CD4-positive, alpha-beta T cell treated with Interleukin-17A for 1 hour (primary cell): ENCODE measurements at places on chromosomes 6 and 20.

GRCh38 chr6:21331235-21331634 is 262.3 kb upstream of the SOX4 start:
- no peak for DNase-seq

- DNase-seq = no peak
Observed at GRCh38 chr6:150272264-150272975, 96.4 kb upstream of the IYD start.

DNA sequence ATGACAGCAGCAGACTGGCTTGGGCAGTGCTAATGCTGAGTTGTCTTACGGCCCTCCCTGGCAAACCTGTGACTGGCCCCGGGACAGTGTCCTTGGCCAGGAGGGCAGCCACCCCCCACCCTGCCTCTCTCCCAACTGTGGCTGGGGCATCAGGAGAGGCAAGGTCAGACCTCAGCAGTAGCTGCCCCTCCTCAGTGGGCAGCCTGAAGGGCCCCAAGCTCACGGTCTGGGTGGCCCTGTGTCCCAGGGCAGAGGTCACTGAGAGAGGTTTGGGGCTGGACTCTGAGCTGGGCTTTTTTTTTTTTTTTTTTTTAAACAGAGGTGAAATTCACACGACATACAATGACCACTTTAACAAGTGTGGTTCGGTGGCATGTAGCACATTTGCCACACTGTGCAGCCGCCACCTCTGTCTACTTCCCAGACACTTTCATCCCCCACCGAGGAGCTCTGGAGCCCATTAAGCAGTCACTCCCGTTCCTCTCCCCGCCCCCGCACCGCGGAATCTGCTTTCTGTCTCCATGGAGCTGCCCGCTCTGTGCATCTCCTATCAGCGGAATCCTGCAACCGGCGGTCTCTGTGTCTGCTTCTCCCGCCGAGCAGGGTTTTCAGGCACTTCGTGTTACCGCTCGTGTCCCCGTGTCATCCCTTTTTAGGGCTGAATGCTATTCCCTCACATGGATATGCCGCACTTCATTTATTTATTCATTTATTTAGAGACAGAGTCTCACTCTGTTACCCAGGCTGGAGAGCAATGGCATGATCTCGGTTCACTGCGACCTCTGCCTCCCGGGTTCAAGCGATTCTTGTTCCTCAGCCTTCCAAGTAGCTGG is 67.9 kb upstream of the GATA5 start:
- DNase-seq = no peak

DNA sequence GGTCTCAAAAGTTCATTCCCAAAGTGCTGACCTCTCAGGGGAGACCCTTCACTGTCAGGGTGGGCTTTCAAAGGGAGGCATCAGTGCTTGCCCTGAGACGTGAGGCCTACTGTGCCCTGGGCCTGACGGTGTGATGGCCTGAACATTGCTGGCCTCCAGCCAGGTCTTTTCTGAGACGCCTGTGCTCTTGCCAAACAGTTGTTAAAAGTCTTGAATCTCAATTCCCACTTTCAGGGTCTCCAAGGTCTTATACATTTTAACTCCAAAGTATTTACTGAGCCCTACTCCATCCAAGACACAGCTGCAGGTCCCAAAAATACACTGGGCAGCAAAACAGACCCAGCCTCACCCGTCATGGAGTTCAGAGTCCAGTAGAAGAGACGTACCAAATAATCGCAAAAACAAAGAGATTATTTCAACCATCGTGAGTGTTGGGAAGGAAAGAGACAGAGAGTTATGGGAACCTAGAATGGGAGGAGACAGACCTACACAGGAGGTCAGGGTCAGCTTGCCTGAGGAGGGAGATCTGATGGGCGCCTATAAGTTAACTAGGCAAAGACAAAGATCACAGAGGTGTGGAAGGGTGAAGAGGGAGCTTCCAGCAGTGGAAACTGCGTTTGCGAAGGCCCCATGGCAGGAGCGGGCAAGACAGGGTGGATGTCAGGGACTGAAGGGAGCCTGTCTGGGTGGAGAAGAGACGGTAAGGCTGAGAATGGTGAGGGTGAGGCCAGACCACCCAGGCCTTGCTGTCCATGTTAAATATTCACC is 446.3 kb downstream of the PREX1 start:
- DNase-seq = no peak

DNA sequence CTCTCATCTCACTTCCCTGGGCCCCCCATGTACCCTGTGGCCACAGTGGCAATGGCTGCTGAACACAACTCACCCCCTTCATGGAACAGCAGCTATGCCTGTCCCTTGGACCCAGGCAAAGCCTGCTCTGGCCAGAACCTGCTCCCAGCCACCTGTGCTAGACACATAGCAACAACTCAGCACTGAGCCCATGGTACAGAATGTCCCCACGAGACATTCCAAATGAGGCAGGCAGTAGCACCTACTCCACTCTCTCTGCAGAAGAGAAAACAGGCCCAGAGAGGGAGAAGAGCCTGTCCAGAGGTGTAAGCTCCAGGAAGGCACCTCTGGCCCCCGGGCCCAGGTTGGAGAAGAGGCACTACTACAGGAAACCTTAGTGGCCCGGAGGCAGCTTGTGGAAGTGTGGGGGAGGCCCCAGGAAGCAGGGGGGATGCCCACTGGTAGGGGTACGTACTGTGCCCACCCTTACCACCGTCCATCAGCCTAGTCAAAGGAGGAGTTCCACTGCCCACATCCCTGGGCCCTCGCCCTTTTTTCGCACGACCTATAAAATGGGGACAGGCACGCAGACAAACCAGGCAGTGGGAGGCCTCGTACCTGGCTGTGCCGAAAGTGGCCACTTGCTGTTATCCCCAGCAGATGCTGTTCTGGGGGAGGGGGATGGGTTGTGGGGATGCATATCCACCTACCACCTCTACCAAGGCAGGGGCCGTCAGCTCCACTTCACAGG is 97.2 kb downstream of the ASXL1 start:
- no peak for DNase-seq

DNA sequence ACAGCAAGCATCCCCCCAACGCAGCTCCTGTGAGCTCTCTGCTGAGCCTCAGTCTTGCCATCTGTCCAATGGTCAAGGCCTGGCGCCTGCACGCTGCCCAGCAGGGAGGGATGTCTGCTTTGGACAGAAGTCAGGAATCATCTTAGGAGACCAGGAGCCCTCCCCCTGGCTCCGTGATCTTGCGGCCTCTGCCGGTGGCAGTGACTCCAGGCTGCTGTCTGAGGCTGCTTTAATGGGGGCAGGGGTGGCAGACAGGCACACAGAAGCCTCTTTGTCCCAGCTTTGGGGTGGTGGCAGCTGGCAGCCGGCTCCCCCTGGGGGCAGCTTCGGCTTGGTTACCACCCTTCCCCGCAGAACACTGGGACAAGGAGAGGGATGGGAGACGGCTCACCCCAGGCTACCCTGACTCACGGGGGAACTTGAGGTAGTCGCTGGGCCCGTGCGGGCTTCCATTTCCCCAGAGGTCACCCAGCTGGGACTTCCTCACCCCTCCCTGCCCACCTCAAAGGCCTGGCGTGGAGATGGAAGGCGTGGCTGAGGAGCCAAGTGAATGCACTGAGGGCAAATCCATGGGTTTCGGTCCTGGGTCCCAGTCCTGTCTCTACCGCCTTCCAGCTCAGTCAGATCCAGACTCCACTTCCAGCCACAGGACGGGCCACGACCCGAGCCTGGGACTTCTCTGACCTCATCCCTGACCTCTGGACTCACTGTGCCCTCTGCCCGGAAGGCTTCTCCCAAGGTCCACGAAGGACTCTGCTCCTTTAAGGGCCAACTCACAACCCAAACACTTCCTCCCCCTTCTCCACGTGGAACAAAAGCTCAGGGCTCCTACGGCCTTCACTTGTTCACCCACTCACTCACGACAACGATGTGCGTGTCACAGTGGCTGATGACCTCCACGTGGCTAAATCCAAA is 14.8 kb downstream of the PEDS1 start:
- no peak for DNase-seq

DNA sequence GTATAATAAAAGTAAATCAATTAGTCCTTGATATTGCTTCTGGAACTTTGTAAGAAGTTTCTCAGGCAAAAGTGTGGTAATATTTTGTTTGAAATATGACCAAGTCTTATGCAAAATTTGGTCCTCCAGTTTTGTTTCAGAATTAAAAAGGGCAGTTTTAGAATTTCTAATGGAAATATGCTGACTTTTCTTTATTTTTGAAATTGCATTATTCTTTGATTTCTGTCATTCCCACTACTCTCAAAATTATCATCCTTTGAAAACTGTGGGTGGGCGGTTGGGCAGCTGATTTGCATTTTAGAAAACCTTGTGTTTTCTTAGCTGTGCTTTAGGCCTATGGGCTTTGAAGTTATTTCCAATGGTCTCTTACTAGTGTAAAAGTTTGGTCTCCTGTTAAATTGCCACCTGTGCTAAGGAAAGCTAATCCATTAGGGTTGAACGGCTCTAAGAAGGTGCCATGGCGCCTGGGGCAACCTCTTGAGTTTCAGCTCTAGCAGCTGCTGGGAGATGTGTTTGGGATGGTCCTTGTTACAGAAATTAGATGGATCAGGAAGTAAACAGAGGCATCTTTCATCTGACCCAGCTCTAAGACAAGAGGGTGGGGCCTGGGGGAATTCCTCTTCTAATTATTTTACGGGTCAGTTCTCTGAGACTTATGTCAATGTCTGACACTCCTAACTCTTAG is 880.8 kb upstream of the SLC35B3 start:
- DNase-seq = no peak

DNA sequence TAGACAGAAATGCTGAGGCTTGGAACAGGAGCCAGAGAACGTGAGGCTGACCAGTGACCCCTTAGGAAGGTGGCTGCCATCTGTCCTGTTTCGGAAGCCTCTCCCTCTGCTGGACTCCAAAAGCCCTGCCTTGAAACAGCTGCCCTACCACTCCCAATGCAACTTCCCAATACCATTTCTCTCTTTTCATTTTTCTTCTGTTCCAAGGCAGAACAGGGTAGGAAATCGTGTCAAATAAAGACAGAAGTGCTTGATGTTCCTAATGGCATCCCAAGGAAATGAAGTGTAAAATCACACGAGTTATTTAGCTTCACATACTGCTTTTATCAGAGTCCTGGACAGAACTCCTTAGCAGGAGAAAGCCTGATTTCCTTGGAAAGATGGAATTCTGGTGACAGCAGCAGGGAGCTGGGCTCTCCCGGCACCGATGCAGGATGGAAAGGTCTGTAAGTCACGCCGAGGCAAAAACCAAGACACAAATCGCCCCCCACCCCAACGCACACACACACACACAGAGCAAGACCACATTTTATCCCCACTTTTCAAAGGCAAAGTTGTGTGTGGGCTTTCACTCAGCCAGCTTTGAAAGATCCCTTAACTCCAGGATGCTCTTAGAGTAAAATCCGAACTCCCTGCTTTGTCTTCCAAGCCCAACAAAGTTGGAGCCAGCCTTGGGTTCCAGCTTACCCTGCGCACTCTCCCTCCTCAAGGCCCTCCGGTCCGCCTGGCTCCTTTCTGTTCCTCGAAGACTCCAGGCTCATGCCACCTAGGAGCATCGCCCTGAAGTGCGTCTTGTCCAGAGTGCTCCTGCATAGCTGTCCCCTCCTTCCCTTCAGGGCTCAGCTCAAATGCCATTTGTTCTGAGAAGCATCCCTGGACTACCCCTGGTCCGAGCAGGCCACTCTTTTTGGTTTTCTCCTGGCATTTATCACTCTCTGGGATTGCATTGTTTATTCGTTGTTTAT is 11.6 kb upstream of the STX16 start:
- DNase-seq = no peak
